RKO (cell line): ENCODE measurements at places on chromosomes 1 and 21.
A peak's percentile ranks its signal among the peaks of the same experiment; 100 is the strongest.

GRCh38 chr1:103942029-103942428 is 192.3 kb downstream of the AMY1C start:
- DNase-seq, result no peak

GRCh38 chr1:58762806-58763205 is 21.0 kb downstream of the JUN start:
- no peak for DNase-seq

GRCh38 chr21:43370091-43370658 is 56.8 kb downstream of the SIK1 start:
- DNase-seq, result no peak

DNA sequence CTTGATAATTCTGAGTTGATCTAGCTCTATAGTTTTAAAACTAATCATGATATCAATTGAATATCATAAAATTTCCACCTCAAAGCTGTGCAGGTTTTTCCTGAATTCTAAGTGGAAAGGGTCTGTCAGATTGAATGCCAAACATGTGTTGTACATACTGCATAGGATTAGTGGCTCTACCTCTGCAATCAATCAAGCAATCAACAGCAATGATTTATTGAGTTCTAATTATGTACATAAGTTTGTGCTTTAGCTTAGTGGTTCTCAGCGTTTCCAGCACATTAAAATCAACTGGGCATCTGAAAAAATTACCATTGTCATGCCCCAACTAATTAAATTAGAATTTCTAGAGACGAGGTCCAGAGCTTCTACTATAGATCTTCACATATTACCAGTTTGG is 251.5 kb downstream of the BACH1 start:
- DNase-seq, result no peak

DNA sequence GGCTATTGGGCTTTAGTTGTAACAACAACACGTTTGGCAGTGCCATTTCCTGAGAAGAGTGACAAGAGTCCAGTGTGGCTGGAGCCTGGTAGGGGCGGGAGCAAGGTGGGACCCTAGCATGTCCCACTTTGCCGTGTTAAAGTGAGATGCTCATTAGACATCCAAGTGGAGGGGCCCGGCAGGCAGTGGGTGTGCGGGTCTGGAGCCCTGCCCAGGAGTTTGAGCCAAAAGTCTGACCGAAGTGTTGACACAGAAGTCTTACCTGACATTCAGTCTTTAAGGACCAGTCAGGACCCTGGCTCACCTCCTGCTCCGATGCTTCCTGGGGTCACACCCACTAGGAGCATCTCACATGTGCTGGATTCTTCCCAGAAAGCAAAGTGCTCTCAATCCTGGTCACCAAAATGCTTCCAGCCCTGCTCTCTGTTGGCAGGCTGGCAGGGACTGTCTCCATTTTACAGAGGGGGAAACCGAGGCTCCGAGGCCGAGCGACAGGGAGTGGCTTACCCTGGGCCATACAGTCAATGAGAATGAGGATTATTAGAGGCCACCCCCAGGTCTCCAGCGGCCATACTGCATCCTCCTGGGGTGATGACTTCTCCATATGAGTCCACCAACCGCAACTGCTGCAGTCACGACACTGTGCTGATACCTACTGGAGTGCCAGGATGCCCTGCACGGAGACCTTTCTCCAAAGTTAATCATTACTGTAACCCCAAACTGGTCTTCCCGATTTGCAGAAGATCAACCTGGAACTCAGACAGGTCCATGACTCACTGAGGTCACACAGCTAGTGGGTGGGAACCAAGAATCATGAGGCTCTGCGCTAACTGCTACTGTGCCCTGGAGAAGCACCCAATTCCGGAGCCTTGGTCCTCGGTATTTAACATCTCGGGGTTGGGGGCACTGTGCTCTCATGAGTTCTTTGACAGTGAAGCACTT is 112.7 kb downstream of the PRDM2 start:
- DNase-seq, result no peak

DNA sequence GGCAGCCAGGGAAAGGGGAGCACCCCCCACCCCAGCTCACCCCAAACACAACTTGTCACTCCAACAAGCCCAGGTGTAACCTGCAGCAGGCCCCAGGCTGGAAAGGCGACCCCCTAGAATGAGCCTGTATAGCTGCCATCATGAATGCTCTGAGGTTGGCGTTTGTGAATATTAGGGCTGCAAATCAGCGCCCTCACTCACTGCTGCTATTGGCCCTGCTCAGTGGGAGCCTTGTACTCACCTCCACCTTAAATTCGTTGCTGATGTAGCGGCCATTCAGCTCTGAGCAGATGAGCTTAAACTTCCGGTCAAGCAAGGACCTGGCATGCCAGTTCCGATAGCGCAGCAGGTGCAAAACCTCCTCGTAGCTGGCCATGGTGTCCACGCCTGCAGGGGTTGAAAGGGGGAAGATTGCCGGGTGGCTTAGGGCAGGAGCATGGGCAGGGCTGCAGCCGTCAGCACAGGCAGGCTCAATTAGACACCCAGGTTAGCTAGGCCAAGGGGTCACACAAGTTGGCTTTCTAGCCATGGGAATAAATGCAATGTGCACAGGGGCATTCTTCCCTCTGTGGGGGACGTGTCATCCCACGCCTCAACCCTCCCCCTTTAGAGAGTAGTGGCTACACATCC is 81.7 kb downstream of the PIK3CD start:
- DNase-seq, result no peak

DNA sequence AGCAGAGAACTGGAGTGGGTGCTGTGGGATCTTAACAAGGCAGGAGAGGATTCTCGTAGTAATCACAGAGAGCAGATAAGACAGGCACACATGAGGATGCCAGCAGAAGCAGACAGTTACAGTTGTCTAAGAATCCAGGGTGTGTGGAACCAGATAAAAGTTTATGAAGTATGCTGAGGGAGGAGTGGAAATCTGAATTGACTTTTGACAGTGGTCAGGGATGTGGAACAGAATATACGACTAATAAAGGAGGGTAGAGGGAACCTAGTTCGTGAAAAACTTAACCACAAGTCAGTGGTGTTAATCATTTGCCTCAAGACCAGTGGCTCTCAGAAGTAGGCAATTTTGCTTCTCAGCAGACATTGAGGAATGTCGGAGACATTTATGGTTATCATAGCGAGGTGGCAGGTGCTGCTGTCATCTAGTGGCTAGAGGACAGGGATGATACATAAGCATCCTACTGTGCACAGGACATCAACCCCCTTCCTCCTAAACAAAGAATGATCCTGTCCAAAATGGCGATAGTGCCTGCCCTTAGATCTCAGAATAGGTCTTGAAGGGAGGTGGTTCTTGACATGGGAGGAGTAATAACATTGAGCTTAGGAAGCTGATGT is 3.0 kb downstream of the LRRC8D start:
- no peak for DNase-seq

- no peak for DNase-seq
Observed at GRCh38 chr21:34730194-34730593, 61.4 kb downstream of the CLIC6 start.

DNA sequence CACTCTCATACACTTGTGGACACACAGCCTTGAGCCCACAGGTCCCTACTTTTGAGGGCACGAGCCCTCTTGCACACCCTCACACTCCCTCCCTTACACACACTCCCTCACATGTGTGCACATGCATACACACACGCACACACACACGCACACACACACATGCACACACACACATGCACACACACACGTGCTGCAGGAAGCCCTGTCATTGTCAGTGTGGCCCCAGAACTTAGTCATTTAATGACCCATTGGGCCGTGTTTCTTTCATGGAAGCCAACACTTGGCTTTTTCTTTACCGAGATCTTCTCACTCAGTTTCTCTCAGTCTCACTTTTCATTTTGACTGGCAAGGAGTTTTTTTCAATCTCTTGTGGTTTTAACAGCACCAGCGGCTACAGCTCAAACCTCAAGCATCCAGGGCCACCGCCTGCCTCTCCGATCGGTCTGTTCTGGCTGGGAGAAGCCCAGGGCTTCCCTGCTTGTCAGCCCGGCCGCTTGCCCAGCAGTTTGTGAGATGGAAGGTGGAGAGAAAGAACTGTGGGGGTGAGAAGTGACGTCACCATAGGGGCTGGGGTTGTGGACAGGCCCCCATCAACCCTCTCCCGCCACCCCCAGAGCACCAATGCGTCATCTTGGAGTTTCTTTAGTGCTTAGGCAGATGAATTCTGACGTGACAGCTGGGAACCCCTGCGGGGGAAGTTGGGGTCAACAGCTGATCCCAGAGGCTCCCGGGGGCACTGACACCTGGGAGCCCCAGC is 15.8 kb upstream of the TNFRSF8 start:
- DNase-seq, result no peak

- peak; percentile 39 for DNase-seq
Observed at GRCh38 chr1:161182214-161182613, 4.9 kb upstream of the B4GALT3 start.

- no peak for DNase-seq
Observed at GRCh38 chr21:26082549-26082948, 88.0 kb downstream of the APP start.

DNA sequence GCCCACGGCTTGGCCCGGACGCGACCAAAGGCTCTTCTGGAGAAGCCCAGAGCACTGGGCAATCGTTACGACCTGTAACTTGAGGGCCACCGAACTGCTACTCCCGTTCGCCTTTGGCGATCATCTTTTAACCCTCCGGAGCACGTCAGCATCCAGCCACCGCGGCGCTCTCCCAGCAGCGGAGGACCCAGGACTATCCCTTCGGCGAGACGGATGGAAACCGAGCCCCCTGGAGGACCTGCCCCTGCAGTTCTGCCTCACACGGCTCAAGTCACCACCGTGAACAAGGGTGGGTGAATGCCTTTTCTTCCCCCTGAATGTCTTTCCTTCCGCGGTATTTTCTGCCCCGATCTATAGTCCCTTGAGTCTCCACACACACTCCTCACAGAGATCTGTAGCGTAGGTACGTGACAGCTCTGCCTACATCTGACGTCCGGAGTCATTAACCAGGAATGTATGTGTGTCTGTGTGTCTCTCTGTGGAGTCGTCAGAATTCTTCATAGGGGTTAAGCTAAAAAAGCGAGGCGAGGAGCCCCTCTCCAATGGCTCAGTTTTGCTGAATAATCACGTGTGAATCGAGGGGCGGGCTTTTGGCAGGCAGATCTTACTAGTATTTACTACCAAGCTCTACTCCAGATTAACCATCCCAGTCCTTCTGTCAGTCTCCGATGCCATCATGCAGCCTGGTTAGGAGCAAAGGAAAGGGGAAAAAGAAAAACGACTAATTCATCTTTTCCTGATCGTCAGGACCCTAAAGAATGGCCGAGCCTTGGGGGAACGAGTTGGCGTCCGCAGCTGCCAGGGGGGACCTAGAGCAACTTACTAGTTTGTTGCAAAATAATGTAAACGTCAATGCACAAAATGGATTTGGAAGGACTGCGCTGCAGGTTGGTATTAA is at the start of gene CDKN2C:
TSS of gene CDKN2C (plus strand) at position 635 of the 898 bp plus-strand sequence. CDS start at position 759, 124 bp downstream.
- peak; percentile 93 for DNase-seq

DNA sequence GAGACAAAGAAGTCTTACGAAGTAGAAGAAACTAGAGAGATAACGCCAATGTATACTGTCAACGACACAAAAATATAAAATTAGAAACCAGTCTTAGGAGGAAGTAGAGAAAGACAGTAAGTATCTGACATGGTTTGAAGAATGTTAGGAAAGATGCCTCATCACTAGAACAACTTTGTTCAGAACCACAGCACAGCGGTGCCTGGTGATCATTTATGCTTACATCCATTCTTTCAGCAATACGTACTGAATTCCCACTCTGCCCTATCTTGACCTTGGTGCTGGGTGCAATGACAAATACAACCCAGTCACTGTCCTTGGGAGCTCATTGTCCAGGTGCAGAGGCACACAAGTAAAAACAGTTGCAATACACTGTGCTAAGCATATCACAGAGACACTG is 104.4 kb downstream of the TM2D1 start:
- no peak for DNase-seq

- no peak for DNase-seq
Observed at GRCh38 chr21:22115746-22116145, 1117.5 kb downstream of the NCAM2 start.

DNA sequence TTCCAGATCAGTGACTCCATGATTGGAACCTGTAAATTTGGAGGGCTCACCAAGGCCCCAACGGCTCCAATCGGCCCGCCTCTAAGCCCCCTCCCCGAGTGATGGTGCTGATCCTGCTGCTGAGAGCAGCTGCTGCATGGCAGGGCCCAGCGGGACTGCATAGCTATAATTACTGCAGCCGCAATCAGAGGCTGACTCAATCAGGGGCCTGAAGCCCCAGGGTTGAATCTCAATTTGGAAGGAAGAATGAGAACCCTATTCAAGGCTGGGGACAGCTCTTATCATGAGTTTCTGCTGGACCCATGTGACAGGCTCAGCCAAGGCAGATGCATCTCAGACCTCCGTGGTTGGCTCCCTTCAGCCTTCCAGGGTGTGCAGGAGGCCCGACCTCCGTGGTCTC is 42.8 kb upstream of the MAGOH start:
- DNase-seq, result no peak

- peak; percentile 75 for DNase-seq
Observed at GRCh38 chr1:39258146-39258924, 53.8 kb downstream of the MACF1 start.

DNA sequence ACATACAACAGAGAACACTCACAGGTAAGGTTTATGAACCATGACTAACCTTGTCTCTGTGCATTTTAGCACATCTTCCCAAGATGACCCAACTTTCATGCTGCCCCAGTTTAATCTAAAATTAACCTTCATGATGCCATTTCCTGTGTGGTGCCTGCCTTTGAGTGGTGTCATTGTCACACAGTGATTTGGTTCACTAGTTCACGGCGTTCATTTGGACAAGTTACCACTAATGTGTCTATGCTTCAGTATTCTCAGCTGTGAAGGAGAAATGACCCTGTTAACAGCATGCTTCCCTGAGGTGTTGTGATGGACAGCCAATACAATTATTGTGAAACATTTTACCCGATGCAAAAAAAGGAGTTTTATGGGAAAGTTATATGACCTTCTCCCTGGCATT is 693.1 kb downstream of the RWDD3 start:
- DNase-seq, result no peak

DNA sequence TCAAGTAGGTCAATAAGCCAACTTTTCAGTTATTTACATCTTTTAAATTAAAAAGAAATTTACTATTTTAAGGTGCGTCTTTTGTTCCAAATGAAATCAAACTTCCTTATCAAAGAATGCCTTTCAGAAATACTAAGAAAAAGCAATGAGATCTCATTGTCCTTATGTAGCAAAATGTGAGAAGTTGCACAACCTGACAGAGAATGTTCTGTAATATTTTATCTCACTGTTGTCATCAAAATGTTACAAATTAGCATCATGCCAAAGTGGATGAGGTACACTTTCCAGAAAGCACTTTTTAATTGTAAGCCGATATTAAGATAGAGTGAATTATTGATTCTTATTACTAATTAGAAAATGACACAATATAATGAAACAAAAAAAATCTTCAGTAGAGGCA is 50.4 kb downstream of the KCNT2 start:
- no peak for DNase-seq
